Occipital lobe (tissue), 3 donors: ENCODE measurements at places on chromosomes 5 and 9.

- no peak for DNase-seq
These were observed 263.5 kb downstream of the CD180 start for GRCh38 chr5:66933066-66933465.

- no peak for DNase-seq
These were observed 10.7 kb downstream of the OGN start for GRCh38 chr9:92393686-92394085.

DNA sequence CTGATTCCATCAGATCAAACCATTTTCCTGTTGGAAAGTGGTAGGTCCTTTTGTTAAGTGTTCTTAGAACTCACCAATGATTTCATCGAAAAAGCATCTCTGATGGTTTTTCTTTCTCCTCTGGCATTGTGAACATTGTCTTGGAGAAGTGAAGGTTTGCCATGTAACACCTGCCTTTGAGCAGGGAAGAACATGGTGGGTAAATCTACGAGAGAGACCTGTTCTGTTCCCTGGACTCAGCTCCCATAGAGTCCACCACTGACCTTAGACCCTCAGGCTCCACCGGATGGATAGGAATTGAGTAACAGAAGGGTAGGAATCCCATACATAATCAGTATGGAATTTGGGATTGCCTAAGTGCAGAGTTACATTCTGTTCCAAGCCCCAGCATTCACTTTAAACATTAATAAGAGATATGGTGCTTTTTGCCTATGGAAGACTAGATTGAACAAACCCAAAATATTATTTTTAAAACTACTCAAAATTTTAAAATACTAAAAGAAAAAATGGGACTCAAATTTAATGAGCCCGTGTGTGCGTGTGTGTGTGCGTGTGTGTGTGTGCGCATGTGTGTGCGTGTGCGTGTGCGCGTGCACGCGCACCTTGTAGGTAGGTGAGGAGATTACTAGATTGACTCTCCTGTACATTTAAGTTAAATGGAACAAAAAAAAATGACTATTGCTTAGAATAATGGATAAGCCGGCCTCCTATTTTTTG is 92.0 kb downstream of the C9orf152 start:
- DNase-seq: no peak

DNA sequence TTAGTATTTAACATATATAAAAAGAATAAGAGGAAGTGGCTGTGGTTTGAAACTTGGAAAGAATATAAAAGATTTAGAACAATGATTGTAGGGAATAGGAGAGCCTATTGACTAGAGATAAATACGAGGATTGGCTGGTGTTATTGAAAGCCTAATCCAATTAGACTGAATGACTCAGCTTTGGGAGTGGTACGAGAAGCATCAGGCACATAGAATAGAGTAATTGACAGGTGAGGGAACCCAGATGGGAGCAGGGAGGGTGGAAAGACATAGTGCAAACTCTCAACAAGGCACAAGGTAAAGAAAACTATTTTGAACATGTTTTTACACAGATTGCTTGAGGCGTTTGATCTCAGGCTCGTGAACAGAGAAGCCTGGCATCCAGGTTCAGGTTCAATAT is 338.9 kb upstream of the KLF9 start:
- no peak for DNase-seq

DNA sequence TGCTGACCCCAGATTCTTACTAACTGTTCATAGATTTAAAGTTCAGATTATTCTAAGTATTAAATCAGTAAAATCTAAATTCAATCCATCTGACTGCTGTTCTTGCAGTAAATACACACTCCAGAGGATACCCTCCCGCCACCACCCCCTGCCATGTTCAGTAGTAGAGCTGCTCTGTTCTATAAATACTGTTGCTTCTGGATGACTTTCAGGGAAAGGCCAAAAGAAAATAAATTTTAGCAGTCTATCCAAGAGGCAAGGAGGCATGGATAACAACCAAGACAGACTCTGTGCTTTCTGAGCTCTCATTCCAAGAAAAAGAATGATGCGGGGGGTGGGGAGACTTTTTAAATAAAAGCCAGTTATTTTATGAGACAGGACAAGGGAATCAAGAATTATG is 115.1 kb downstream of the ADAMTS6 start:
- no peak for DNase-seq

DNA sequence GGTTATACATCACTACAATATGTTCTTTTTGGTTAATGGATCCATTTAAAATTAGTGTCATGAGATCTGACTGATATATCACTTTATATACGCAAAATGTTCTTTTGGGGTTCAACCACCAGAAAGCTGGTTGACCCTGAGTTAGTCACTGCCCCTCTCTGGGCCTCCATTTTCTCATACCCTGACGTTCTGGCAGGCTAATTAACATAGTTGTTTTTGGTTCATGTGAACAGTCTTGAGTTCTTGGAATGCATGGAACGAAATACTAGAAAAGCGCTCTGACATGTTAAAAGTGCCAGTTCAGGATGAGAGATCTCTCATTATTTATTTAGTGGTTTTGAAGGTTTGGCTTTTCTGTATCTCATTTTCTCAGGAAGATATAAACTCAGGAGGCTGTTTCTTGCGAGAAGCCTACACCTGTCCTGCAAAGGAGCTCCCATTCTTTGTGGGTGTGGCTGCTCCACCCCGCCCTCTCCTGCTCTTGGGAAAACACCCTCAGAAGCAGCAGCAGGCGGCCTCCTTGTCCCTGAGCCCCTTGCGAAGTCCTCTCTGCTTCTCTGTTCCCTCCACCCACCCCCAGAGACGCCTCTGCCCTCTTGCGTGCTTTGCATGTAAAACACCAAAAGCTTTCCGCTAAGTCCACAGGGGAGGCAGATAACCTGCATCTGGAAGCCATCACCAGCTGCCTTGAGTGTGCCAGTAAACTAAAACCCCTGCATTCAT is 302.4 kb upstream of the PANK3 start:
- no peak for DNase-seq

DNA sequence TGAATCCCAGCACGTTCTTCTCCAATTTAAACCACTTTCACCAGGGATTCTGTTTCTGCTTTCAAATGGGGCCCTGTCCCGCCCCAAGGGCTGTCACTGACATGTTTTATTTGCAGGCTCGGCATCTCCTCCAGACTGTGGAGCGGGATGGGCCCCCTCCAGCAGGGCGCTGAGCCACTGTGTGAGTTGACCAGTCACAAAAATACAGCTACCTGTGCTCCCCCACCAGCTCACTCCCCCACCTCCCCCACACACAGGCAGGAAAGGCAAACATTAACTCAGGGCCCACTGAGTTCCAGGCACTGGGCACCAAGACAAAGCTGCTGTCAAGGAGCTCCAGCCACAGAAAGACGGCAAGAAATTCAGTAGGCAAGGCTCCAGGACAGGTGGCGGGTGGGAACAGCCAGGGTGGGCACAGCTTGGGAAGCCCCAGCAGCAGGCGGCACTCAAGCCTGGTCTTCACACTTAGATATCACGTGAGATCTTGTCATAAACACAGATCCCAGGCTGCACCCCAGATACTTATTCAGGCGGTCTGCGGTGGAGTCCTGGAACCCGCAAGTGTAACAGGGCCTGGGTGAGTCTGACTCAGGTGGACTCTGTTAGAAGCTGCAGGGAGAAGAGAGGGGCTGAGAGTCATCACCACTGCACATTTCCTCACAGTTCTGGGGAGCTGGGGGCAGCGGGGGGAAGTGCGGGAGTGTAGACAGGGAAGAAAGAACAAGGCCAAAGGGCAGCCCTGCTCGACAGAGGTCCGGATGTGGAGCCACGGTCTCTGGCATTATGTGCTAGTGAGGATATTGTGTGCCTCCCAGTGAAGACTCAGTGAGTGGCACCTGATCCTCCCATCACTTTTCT is 44.7 kb downstream of the OR2V1 start:
- DNase-seq: no peak

- DNase-seq: no peak
These were observed 103.5 kb upstream of the EQTN start for GRCh38 chr9:27400334-27400880.

DNA sequence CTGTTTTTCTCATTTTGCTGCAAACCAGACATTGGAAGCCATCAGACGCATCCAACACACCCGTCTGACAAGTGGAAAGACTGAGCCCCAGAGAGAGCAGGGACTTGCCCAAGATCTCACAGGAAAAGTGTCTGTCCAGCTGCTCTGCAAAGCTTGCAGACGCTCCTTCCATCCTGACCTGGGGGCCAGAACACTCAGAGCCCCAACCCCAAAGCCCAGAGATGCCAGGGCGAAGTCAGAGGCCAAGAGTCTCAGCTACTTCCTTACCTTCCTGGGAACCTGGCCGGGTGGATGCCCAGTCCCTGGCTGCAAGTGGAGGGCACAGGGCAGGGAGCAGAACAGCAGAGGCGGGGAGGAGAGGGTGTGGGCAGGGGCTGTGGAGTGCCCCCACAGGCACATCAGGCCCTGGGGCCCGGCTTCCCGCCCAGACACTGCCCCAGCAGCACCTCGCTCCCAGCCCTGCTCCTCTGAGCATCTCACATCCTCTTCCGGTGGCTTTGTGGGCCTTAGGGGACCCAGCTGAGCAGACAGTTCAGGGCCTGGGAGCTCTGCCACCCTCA is 9.7 kb upstream of the RALGDS start:
- DNase-seq: no peak

DNA sequence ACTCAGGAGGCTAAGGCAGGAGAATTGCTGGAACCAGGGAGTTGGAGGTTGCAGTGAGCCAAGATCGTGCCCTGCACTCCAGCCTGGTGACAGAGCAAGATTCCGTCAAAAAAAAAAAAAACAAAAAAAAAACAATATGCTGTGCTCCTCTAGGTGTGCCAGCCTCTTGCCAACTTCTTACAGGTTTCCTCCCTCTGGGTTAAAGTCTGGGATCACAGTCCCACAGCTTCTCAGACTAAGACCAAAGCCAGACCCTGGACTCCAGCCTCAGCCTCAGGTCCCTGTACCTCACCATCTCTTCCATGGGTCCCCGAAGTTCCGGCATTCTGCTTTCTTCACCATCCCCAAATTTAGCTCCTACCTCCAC is 180.8 kb upstream of the MVB12B start:
- DNase-seq: no peak

- no peak for DNase-seq
These were observed 189.8 kb downstream of the WDR70 start for GRCh38 chr5:37568893-37569292.

DNA sequence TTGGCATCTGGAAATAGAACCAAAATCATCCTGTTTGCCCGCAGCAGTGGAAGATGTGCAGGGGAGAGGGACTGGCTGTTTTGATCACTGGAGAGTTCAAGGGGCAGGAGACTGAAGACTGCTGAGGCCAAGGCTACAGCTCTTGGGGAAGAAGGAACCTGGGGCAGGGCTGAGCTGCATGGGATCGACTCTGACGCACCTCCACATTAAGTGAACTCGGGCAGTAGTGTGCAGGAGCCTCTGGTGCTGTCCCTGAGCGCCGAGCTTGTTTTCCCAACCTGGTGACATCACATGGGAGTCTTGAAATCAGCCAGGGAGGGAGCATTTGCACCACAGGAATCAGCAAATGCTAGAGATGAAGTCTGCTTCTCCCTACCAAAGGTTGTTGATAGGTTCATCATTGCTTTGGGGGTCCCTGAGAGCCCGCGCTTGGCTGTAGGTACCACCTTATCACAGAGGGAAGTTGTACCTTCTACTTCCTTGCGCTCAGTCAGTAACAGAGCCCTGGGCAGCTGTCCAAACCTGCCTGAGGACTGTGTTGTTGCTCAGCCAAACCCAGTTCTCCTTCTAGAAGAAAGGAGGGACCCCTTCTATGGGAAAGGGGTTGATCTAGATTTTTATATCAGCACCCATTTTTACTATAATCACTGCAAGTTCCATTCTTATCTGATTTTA is 52.3 kb upstream of the CTSL start:
- no peak for DNase-seq

- no peak for DNase-seq
These were observed 38.8 kb upstream of the COL5A1 start for GRCh38 chr9:134602547-134603362.

GRCh38 chr9:106784076-106784475 is 78.9 kb upstream of the ZNF462 start:
- no peak for DNase-seq

DNA sequence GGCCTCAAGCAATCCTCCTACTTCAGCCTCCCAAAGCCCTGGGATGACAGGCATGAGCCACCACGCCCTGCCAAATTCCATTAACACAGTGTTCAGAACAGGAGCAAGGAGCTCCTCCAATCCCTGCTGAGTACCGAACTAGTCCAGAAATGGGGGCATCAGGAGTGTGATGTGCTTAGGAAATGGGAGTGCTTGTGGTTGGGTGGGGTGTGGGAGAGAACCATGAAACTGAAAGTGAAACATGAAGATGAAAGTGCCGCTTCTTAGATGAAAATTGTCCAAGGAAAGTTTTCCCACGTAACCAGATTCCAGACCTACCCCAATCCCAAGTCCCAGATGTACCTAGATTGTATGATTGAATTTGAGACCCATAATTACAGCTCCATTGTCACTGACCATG is 16.7 kb upstream of the ZNF131 start:
- DNase-seq: no peak

- no peak for DNase-seq
These were observed 168.8 kb upstream of the SLC27A6 start for GRCh38 chr5:128796506-128796905.
